Large intestine (tissue), 12 donors: ENCODE measurements at places on chromosomes 2 and 18.
A peak's percentile ranks its signal among the peaks of the same experiment; 100 is the strongest.

GRCh38 chr2:725468-725867 is 48.3 kb upstream of the TMEM18 start:
- H3K27me3 ChIP-seq: peaks cover 3% of the 10 kb centered on the region
- no peak overlapping the region for H3K27ac ChIP-seq
- no peaks in the 10 kb centered on the region for H3K4me1 ChIP-seq
- no peaks in the 10 kb centered on the region for H3K36me3 ChIP-seq
- DNase-seq: no peak

GRCh38 chr2:217757108-217757463 is 245.7 kb downstream of the TNS1 start:
- no peak overlapping the region for H3K27ac ChIP-seq
- DNase-seq: no peak
- H3K4me1 ChIP-seq: peaks cover 4% of the 10 kb centered on the region

DNA sequence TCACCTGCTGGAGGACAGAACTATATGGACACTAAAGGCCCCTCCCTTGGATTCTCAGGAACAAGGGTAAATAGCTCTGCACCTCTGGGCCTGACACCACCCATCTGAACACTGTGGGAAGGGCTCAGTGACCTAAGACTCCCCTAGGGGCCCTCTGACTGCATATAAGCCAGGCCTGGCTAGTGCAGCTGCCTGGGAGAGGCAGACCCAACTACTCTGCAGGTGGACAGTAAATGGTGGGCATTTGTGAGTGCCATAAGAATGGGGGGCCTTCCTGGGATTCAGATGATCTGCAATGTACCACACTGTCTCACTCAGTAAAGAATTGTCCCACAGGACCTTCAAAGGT is 11.2 kb upstream of the WIPF1 start:
- no peak for DNase-seq
- no peaks in the 10 kb centered on the region for H3K36me3 ChIP-seq
- H3K4me1 ChIP-seq: peaks cover 10% of the 10 kb centered on the region
- H3K27me3 ChIP-seq: no peaks in the 10 kb centered on the region
- no peak overlapping the region for H3K4me3 ChIP-seq
- H3K27ac ChIP-seq: no peak overlapping the region

GRCh38 chr2:24485197-24485596 is 5.9 kb upstream of the NCOA1 start:
- no peak for DNase-seq
- no peaks in the 10 kb centered on the region for H3K27me3 ChIP-seq
- H3K4me3 ChIP-seq: no peak overlapping the region
- no peaks in the 10 kb centered on the region for H3K36me3 ChIP-seq

DNA sequence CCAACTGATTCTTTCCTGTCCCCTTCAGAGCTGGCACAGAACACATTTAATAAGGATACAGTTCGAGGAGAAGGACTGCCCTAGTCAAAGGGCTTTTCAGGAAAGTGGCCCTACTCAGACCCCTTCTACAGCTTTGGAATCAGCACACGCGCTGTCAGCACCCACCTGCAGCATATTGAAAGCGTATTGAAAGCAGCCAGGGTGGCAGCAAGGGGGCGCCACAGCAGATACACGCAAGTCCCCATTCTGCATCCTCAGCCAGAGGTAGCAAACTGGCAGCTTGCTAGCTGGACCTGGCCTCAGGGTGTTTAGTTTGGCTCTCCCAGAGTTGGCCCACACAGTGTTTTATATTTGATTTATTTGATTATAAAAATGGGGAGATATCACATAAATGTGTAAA is 101.0 kb upstream of the NT5C1B start:
- no peaks in the 10 kb centered on the region for H3K27me3 ChIP-seq
- no peak for DNase-seq
- H3K4me3 ChIP-seq: no peak overlapping the region
- no peaks in the 10 kb centered on the region for H3K36me3 ChIP-seq
- no peaks in the 10 kb centered on the region for H3K4me1 ChIP-seq

- H3K27ac ChIP-seq: peak overlapping the region; percentile 34
- H3K4me3 ChIP-seq: no peak overlapping the region
- H3K27me3 ChIP-seq: no peaks in the 10 kb centered on the region
- H3K4me1 ChIP-seq: peaks cover 25% of the 10 kb centered on the region
Measured at GRCh38 chr2:45922577-45922988, 271.1 kb downstream of the PRKCE start.

GRCh38 chr18:79582978-79583377 is 96.6 kb upstream of the CTDP1 start:
- DNase-seq: no peak
- H3K4me3 ChIP-seq: no peak overlapping the region
- H3K27ac ChIP-seq: no peak overlapping the region

DNA sequence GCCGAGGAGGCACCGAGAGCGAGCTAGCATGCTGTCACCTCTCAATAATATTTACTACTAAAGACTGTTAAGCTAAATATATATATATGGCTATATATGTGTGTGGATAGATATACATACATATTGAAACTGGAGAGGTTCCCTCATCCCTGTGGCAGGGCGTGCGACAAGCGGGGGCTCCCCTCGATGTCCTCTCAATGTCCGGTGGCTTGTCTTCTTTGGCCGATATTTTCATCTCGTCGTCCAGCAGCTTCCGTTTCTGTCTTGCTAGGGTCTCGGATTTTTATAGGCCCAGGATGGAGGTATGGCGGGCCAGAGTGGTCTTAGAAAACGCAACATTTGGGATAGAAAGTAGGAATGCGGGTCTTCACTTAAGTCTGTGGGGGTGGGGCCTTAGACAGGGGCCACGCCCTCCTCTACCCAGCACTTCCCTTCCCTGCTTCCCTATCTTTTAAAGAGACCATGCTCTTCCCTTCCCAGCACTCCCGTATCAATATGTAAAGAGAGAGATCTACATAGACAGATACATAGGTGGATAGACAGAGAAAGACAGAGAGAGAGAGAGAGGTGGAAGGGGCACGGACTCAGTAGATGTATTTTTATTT is 866.8 kb downstream of the DSC3 start:
- DNase-seq: no peak
- no peak overlapping the region for H3K27ac ChIP-seq
- no peaks in the 10 kb centered on the region for H3K4me1 ChIP-seq
- H3K36me3 ChIP-seq: no peaks in the 10 kb centered on the region
- no peak overlapping the region for H3K4me3 ChIP-seq

DNA sequence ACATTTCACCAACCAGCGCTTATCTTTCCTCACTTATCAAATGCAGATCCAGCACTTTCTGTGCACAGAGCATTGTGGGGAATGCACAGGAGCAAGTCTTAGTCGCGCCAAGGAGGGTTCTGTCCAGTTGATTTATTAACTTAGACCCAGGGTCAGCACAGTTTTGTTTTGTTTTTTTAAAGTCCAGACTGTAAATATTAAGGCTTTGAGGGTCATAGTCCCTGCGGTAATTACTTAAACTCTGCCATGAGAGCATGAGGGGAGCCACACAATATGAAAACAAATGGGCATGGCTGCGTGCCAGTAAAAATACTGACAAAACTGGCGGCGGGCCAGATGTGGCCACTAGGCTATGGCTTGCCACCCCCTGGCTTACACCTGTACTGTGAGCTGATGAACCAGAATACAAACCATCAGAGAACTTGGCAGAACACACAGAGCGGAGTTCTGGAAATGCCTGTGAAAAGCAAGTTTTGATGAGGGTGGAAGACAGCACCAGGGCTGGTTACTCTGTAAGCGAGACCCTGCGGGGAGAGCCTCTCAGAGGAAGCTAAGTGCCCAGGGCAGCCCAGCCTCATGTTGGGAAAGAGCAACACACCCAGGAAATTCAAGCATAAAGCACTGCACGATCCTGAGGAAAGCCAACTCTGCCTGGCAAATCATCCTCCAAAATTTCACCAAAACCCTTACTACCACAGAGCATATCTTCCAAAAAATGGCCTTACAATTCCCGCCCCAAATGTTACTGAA is 43.6 kb downstream of the L3MBTL4 start:
- peaks cover 9% of the 10 kb centered on the region for H3K4me1 ChIP-seq
- H3K36me3 ChIP-seq: no peaks in the 10 kb centered on the region
- H3K4me3 ChIP-seq: no peak overlapping the region
- H3K27ac ChIP-seq: peak overlapping the region; percentile 43

DNA sequence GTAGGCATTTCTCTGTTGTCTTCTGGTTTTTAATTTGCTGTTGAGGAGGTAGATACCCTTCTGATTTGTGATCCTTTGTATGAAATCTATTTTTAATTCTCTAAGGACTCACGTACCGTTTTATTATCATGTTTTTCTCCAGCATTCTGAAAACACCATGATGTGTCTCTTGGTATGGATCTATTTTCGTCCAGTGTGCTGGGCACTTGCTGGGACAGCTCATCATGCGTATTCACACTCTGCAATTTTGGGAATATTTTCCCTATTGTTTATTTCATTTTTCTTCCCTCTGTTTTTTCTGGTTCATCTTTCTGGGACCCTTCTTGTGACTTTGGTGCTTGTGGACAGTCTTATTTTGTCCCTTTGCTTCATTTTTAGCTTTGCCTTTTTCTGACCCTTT is 21.9 kb downstream of the RPIA start:
- no peak for DNase-seq
- no peaks in the 10 kb centered on the region for H3K27me3 ChIP-seq
- H3K36me3 ChIP-seq: no peaks in the 10 kb centered on the region
- H3K27ac ChIP-seq: no peak overlapping the region
- H3K4me3 ChIP-seq: no peak overlapping the region

GRCh38 chr2:138676619-138677021 is 103.6 kb downstream of the NXPH2 start:
- H3K27ac ChIP-seq: no peak overlapping the region
- no peaks in the 10 kb centered on the region for H3K27me3 ChIP-seq
- no peaks in the 10 kb centered on the region for H3K4me1 ChIP-seq
- no peak overlapping the region for H3K4me3 ChIP-seq
- no peaks in the 10 kb centered on the region for H3K36me3 ChIP-seq

- no peak for DNase-seq
- no peaks in the 10 kb centered on the region for H3K27me3 ChIP-seq
- H3K4me1 ChIP-seq: peaks cover 7% of the 10 kb centered on the region
- H3K36me3 ChIP-seq: no peaks in the 10 kb centered on the region
Measured at GRCh38 chr2:27920148-27920885, 29.8 kb downstream of the BABAM2 start.

DNA sequence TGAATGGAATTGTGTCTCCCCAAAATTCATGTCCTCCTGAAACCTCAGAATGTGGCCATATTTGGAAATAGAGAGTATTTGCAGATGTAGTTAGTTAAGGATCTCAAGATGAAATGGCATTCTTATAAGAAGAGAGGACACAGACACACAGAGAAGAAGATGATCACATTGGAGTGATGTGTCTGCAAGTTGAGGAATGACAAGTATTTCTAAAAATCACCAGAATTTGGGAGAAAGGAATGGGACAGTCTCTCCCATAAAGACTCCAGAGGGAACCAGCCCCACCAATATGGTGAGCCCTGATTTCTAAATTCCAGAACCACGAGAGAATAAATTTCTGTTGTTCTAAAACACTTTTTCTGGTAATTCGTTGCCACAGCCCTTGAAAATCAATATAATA is 166.3 kb downstream of the C1D start:
- DNase-seq: no peak
- H3K36me3 ChIP-seq: no peaks in the 10 kb centered on the region
- no peak overlapping the region for H3K27ac ChIP-seq
- no peak overlapping the region for H3K4me3 ChIP-seq

GRCh38 chr2:15517793-15518192 is 43.3 kb downstream of the NBAS start:
- no peaks in the 10 kb centered on the region for H3K27me3 ChIP-seq
- peaks cover 10% of the 10 kb centered on the region for H3K36me3 ChIP-seq
- DNase-seq: no peak
- H3K4me3 ChIP-seq: no peak overlapping the region
- no peaks in the 10 kb centered on the region for H3K4me1 ChIP-seq
- H3K27ac ChIP-seq: no peak overlapping the region

DNA sequence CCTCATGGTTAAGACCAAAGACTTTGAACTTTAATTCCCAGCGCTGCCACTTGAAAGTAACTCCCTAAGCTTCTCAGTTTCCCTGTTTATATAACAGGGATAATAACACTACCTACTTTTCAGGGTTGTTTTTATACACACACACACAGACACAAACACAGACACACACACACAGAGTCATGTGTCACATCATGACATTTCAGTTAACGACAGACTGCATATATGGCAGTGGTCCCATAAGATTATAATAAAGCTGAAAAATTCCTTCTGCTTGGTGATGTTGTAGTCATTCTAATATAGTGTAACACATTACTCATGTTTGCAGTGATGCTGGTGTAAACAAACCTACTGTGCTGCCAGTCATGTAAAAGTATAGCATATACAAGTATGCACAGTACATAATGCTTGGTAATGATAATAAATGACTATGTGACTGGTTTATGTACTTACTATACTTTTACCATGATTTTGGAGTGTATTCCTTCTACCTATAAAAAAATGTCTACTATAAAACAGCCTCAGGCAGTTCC is 89.2 kb upstream of the ITGA4 start:
- no peaks in the 10 kb centered on the region for H3K36me3 ChIP-seq
- no peak for DNase-seq
- no peak overlapping the region for H3K27ac ChIP-seq
- no peaks in the 10 kb centered on the region for H3K27me3 ChIP-seq
- no peak overlapping the region for H3K4me3 ChIP-seq
- no peaks in the 10 kb centered on the region for H3K4me1 ChIP-seq

DNA sequence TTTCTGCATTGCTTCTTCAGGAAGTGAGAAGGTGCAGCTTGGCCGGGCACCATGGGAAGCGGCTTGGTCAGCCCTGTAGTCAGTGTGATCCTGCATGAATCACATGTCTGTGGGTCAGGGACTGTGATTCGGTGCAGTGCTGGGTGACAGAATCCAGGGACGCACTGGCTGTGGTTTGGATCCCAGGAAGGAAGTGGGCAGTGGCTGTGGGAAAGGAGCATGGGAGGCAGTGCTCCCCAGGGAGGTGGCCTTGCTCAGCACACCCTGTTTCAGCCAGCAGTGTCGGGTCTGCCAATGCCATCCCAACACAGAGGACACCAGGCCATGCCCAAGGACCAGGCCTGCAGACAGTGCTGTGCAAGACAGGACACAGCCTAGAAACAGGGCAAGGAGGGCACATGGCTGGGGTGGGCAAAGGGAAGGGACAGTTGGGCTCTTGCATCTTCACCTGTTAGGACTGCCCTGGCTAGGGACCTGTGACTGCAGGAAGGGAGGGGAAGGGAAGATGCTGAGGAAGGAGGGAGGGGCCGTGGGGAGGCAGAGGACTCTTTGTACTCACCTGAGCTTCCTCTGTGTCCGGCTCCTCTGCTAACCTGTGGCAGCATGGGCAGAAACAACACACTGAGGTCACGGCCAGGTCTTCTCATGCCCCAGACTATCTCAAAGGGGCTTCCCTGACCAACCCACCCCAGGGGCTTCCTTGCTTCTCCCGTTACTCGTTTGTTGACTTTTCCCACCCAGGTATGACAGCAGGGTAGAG is 37.2 kb upstream of the DNMT3A start:
- H3K27ac ChIP-seq: no peak overlapping the region
- no peaks in the 10 kb centered on the region for H3K36me3 ChIP-seq

GRCh38 chr2:43467891-43468290 is 127.9 kb downstream of the THADA start:
- H3K27ac ChIP-seq: no peak overlapping the region
- DNase-seq: no peak
- no peak overlapping the region for H3K4me3 ChIP-seq
- no peaks in the 10 kb centered on the region for H3K27me3 ChIP-seq
- H3K36me3 ChIP-seq: no peaks in the 10 kb centered on the region

- H3K4me1 ChIP-seq: no peaks in the 10 kb centered on the region
- no peaks in the 10 kb centered on the region for H3K27me3 ChIP-seq
- no peaks in the 10 kb centered on the region for H3K36me3 ChIP-seq
- no peak overlapping the region for H3K4me3 ChIP-seq
Measured at GRCh38 chr2:54482715-54483114, 26.6 kb downstream of the SPTBN1 start.
